ENCODE measurements at places on chromosomes 7 and 10. TPM values are rescaled to one million over a fixed set of nuclear protein-coding genes. Genes with fewer than 3 reads are reported as not detected.

NAT16 gene
- not detected for polyA plus RNA-seq

CYP3A7 gene
- polyA plus RNA-seq, result 0.16 TPM

SLC29A4 gene
- 1.0 TPM for polyA plus RNA-seq

VDAC2 gene
- 208 TPM for polyA plus RNA-seq

NUTM2E gene
- polyA plus RNA-seq, result 0.01 TPM

EGR2 gene
- polyA plus RNA-seq, result 0.21 TPM

SPDYE2B gene
- polyA plus RNA-seq, result not detected

- peak; percentile 100 for DNase-seq
Observed at GRCh38 chr7:81684514-81685269, 85.2 kb downstream of the HGF start.

DNA sequence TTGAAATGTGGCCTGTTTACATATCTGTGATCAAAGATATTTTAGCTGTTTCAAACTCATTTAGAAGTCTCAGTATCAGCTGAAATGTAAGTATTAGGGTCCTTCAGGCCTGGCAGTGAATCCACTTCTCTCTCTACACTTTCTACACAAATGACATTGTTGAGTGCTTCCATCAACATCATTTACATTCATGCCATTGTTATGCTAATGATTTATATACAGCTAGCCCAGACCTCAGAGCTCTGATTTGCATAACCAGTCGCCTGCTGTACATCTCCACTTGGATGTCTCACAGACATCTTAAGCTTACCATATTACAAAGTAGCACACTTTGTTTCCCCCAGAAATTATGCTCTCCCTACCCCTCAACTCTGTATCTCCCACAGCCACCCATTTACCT is 71.6 kb downstream of the GSDME start:
- DNase-seq, result no peak

DNA sequence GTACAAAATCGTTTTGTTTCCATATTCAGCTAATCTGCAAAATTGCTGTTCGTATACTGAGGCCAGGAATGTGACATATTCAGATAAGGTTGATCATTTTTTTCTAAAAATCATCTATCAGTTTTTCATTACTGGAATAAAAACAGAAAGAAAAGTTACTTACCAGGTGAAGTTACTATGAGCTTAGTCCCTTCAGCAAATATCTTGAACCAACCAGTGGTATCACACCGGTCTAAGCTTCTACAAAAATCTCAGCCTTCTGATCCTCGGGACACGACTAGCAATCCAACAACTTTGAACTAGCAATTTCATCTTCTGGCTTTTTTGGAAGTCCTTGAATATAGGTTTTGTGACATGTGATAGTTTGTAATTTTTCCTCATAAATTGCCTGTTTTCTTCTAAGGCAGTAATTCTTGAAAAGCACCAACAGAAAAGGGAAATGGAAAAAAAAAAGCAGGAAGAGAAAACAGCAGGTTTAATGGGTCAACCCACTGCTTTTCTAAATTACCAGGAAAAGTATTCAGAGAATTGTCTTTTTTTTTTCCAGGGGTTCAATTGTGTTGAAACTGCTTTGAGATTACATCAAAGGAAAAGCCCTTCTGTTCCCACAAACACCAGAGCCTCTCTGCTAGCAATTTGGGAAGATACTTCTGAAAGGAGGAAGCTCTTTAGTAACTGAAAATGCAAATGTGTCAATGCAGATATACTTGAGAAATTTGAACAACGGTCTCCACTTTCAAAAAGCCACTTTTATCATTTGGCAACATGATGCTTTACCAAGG is 2.9 kb upstream of the TARP start:
- no peak for DNase-seq

DNA sequence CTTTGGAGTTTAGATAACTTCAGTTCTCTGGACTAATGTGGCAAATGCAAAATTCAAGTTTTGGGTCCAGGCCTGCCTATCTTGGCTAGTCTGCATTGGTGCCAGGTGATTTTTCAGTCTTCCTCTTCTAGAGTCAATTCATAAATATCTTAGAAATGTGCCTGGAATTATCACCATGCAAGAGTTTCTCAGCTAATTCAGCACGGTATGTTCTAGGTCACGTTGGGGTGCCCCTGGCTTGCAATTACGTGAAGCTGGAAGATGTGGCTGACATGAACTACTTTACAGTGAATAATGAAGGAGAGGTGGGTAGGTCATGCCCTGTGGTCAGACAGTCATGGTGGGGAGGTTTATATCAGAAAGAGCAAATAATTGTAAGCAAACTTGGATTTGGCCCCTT is 25.0 kb downstream of the ZDHHC6 start:
- no peak for DNase-seq

DNA sequence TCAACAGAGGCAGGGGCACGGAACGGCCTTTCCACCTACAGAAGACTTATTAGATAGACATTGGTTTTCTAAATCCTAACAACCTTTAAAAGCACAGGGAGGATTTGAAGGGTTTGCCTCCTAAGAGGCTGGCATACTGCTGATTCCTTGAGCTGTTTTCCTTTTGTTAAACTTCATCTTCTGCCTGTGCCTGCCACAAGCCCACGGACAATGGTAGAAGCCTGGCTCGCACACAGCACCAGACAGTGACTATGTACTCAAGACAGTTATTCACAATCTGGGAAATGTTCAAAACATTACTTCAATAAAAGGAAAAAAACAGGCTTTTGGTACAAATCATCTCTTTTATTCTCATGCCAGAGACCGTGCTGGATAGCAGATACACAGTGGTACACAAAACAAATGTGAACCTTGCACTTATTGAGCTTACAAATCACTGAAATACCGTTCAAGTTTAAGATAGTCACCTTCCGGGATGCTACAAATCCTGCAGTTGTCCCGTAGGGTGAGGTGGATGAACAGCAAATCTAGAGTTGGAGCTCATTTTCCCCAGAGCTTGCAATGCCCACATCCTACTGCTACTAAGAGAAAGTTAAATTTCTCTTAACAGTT is 63.9 kb downstream of the VPS41 start:
- DNase-seq, result no peak

- DNase-seq, result peak; percentile 54
Observed at GRCh38 chr7:105829681-105830322, 46.6 kb downstream of the ATXN7L1 start.

DNA sequence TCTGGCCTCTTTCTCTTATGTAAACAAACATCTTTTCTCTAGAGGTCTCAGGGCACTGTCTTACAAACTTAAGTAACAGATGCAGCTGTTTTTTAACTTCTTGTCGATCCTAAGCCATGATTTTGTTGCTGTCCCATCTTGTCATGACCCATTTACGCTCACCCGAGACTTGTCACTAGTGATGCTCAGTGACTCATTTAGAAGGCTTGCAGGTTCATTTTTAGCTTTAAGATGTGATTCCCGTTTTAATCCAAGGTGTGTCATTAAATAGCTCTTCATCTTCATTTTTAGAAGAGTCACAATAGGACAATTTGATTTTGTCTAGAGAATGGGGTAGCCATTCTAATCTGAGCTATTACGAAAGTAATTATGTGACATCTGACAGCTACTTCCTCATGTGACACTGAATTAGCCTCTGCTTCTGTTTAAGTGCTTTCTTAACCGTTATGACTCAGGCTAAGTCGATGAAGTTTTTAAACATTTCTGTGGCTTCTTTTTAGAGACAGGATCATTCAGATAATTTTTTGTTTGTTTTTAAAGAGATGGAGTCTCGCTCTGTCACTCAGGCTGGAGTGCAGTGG is 42.7 kb downstream of the SPDYE5 start:
- peak; percentile 87 for DNase-seq

DNA sequence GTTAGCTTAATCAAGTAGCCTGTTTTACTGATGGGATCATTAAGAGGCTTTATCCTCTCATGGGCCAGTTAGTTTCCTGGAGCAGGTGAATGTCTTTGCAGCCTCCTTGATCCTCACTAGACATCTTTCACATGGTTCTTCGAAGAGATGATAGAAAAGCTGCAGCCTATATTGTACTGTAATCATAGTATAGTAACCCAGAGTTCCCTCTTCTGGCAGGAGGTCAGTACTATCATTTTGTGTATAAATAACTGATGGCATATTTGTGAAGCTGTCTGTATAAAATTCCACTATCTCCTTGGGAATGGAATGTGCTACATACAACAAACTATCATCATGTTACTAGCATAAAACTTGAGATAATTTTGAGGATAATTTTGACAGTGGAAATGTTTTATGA is 123.8 kb upstream of the PRPS1L1 start:
- no peak for DNase-seq

- peak; percentile 95 for DNase-seq
Observed at GRCh38 chr7:16345979-16346958, 75.1 kb downstream of the CRPPA start.

Measured in fibroblast of lung (primary cell).